ENCODE measurements at places on chromosomes 3 and 15. TPM values are rescaled to one million over a fixed set of nuclear protein-coding genes. Genes with fewer than 3 reads are reported as not detected.

GRCh38 chr15:91911844-91912243 is 58.3 kb downstream of the SLCO3A1 start:
- no peak for DNase-seq
- H3K27me3 ChIP-seq: no peaks in the 10 kb centered on the region
- 0 out of 2 replicates have a peak, but pooled peaks cover 6% of the 10 kb centered on the region for H3K4me1 ChIP-seq
- no peak overlapping the region for H3K4me3 ChIP-seq
- no peak overlapping the region for H3K27ac ChIP-seq

GRCh38 chr3:53078656-53079055 is 32.8 kb upstream of the SFMBT1 start:
- no peaks in the 10 kb centered on the region for H3K36me3 ChIP-seq
- H3K27ac ChIP-seq: no peak overlapping the region
- no peaks in the 10 kb centered on the region for H3K4me1 ChIP-seq
- DNase-seq: no peak
- H3K4me3 ChIP-seq: no peak overlapping the region

- H3K36me3 ChIP-seq: no peaks in the 10 kb centered on the region
- no peaks in the 10 kb centered on the region for H3K4me1 ChIP-seq
- H3K4me3 ChIP-seq: no peak overlapping the region
These were observed 76.3 kb downstream of the CACNA1D start for GRCh38 chr3:53570709-53571108.

GRCh38 chr3:108177536-108177935 is 44.7 kb downstream of the IFT57 start:
- no peak overlapping the region for H3K27ac ChIP-seq
- no peaks in the 10 kb centered on the region for H3K27me3 ChIP-seq
- H3K4me1 ChIP-seq: peaks cover 3% of the 10 kb centered on the region
- H3K4me3 ChIP-seq: no peak overlapping the region

Gene PRSS50
- total RNA-seq: 0.47 TPM

DNA sequence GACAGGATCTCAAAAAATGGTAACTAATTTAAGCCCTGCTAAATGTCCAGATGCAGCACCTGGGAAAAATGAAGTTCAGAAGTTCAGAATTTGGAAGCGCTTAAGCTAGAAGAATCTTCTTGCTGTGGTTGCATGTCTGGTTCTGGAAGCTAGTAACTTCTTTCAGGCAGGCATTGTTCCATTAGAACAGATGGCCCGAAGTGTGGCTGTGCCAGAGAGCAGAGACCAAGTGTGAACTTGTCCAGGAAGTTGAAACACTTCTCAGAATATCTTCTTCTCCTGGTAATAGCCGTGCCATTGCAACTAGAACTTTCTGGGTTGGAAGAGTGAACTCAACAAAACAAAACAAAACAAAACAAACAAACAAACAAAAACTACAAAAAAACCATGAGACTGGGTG is 80.0 kb downstream of the MITF start:
- H3K4me3 ChIP-seq: no peak overlapping the region
- no peaks in the 10 kb centered on the region for H3K36me3 ChIP-seq
- H3K27ac ChIP-seq: no peak overlapping the region
- no peaks in the 10 kb centered on the region for H3K27me3 ChIP-seq

Gene ADPRH
- total RNA-seq: 4.1 TPM

Gene ARGFX
- total RNA-seq: not detected

DNA sequence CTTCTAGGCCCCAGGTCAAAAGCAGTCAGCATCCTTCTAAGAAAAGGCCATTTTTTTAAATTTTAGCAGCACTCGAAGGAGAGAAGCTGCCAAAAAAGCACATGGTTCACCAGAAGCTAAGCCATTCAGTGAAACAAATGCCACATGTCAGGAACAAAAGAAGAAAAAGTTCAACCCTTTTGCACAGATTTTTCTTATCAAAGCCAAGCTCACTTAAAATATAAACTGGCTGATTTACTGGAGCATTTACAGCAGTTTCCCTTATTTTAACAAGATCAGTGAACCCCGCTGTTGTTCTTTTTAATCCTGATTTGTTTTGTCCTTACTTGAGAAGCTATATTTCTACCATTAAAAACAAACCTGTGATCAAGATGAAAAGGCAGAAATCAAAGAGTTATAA is 46.5 kb upstream of the SYNPR start:
- H3K4me3 ChIP-seq: no peak overlapping the region
- no peaks in the 10 kb centered on the region for H3K36me3 ChIP-seq
- peaks cover 4% of the 10 kb centered on the region for H3K4me1 ChIP-seq
- H3K27ac ChIP-seq: no peak overlapping the region
- no peaks in the 10 kb centered on the region for H3K27me3 ChIP-seq

- H3K4me1 ChIP-seq: no peaks in the 10 kb centered on the region
- H3K4me3 ChIP-seq: no peak overlapping the region
- no peak for DNase-seq
- H3K27ac ChIP-seq: no peak overlapping the region
These were observed 72.9 kb upstream of the NDN start for GRCh38 chr15:23760024-23760423.

- no peaks in the 10 kb centered on the region for H3K4me1 ChIP-seq
- no peak overlapping the region for H3K4me3 ChIP-seq
- DNase-seq: no peak
- no peaks in the 10 kb centered on the region for H3K36me3 ChIP-seq
- no peak overlapping the region for H3K27ac ChIP-seq
These were observed 21.6 kb downstream of the EMC4 start for GRCh38 chr15:34246276-34246976.

GRCh38 chr15:38002883-38003477 is 68.5 kb downstream of the TMCO5A start:
- peak; percentile 66 for DNase-seq
- H3K4me1 ChIP-seq: no peaks in the 10 kb centered on the region
- H3K4me3 ChIP-seq: no peak overlapping the region
- H3K27ac ChIP-seq: no peak overlapping the region

Data from H1 (cell line).